ENCODE measurements at places on chromosomes 6 and 20.

- DNase-seq = peak; percentile 38
These were observed 32.7 kb downstream of the SERPINB6 start for GRCh38 chr6:2938632-2939083.

DNA sequence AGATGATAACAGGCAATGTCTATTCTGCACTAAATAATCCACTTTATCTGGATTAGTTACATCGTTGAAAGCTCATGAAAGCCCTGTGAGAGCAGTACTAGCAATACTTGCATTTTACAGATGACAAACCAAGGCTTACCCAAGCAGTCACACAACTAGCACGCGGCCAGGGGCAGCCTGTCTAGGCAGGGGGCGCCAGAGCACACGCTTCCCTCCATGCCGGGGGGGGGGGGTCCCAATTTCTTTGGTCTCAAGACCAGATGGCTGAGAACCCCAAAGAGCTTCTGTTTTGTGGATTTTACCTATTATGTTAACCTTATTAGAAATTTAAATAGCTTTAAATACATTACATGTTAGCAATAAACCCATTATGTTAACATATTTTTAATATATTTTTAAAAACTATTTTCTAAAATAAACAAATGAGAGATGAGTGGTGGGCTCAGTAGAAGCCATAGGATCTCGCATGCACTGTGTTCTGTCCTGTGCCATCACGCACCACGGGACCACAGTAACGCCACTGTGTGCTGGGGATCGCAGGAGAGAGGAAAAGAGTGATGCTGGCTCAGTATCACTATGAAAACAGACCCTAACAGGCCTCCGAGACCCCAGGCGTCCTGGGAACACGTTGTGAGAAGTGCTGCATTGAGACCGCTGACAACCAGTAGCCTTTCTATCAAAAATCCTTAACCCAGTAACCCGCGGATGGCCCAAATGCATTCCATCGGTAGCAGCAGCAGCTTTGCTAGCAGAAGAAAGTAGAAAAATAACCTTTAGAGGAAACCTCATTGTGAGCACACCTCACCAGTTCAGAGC lies 5.3 kb upstream of the PRR18 start:
- DNase-seq = no peak

DNA sequence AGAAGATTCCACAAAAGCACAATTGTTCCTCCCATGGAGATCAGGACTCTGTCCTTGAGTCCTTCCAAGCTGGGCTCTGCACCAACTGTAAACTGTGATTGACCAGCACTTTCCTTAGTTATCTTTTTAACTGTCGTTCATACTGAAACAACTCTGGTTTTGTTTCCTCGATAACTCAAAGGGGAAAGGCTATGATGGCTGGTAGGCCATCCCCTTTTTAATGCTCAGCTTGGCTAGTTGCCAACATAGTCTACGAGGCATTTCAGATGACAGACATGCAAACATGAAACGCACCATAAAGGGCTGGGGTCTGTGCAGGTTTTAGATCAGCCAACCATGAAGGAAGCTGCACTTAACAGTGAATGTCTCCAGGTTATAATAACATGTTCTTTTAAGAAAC lies 497.1 kb upstream of the ARID1B start:
- no peak for DNase-seq

- no peak for DNase-seq
These were observed 81.1 kb upstream of the SMIM8 start for GRCh38 chr6:87241304-87241703.

GRCh38 chr6:157669747-157670216 lies 153.3 kb upstream of the SNX9 start:
- DNase-seq = no peak

- no peak for DNase-seq
These were observed 213.6 kb upstream of the PREP start for GRCh38 chr6:105616521-105616920.

DNA sequence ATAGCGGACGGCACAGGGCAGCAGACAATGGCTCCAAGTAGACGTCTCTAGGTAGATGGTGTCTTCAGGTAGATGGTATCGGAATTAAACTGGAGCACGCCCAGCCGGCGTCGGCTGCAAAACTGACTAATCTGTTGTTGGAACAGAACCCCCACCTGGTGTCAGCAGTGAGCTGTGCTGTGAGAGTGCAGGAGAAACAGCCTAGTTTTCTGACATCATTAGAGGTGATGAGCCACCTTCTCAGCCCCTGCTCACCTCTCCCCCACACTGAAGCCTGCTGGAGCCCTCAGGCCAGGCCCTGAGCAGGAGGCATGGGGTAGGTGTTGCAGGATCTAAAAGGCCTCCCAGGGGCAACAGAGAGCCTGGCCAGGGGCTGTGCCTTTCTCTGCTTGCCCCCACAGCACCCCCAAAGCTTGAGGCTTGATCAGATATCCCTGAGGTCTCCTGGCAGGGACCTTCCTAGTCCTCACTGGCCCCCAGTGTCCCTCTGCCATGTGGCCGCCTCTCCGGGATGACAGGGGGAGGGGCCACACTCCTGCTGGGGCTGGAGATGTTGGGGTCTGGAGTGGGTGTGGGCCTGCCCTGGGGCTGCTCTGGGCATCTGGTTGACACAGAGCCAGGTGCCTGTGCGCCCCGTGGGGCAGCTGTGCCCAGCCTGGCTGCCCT lies 6.9 kb upstream of the HELZ2 start:
- DNase-seq = no peak

GRCh38 chr20:40144581-40144980 lies 544.5 kb downstream of the MAFB start:
- DNase-seq = no peak
